ENCODE measurements at places on chromosomes 13 and 19.
A peak's percentile ranks its signal among the peaks of the same experiment; 100 is the strongest.

DNA sequence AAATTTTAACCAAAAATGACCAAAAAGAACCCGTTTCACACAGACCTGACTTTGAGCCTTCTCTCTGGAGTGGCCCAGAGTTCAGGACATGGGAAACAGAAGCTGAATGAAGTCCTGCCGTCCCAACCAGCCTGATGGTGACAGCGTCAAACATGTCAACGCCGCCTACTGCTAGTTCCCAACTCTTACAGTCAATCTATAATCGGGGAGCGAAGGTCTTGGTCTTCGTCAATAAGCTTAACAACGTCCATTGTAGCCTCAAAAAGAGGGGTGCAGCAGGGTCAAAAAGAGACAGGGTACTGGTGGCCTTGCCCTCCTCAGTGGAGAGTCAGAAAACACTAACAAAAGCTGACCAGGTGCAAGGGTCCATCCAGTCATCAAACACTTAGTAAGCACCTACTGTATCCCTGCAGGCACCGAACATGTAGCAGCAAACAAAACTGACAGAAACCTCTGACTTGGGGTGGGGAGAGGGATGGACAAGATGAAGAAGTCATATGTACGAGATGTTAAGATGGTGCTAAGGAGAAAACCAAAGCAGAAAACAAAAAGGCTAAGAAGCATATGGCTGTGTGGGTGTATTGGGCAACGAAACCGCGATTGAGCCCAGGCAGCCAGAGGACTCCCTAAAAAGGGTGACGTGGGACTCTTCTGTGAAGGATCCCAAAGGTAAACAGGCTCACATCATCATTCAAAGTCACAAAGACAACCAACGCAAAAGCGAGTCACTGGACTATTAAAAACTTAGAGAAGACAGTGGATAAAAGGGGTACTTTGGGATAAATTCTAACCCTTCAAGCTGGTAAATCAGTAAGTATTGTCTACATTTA, 12.0 kb downstream of the MLLT1 start:
- DNase-seq = no peak

DNA sequence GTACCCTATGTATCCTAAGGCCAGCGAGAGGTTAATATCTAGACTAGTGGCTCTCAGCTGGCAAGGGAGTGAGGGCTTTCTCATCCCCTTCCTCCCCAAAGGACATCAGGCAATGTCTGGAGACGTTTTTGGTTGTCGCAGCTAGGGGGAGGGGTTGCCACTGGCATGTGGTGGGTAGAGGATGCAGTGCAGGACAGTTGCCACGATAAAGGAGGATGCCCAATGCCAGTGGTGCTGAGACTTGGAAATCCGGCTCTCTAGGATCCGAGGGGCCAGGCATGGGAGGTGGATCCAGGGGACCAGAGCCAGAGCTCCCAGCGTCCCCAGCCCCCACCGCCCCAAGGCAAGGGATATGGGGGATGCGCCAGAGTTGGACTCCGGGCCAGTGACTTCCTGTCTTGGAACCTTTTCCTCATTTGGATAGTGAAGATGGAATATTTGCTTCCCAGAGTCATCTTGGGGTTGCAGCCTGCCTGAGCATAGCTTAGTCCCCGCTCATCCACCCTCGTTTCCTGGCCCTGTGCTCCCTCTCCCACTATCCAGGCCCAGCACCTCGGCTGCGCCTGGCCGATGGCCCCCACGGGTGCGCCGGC, 4.9 kb downstream of the SSC5D start:
- DNase-seq = no peak

- DNase-seq = no peak
These were observed 160.5 kb downstream of the TM9SF2 start for GRCh38 chr13:99661791-99662190.

- DNase-seq = no peak
These were observed 46.2 kb downstream of the ZNF557 start for GRCh38 chr19:7115721-7116120.

DNA sequence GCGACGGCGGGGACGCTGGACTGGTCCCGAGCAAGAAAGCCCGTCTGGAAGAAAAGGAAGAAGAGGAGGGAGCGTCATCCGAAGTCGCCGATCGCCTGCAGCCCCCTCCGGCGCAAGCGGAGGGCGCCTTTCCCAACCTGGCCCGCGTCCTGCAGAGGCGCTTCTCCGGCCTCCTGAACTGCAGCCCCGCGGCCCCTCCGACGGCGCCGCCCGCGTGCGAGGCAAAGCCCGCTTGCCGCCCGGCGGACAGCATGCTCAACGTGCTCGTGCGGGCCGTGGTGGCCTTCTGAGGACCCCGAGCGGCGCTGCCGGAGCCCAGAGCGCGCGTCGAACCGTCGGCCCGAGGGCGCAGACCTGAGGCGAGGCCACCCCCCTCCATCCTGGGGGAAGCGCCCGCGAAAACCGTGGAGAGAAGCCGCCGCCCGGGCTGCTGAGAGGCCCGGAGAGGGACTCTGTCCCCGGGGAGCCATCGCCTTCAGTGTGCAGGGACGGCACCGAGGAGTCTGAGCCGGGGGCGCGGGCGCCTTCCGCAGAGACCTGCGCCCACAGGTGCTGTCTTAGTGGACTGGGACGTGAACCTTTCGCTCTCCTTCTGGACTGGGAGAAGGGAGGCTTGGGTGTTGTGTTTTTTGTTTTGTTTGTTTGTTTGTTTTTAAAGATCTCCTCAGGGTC, 3.5 kb downstream of the IER2 start:
- DNase-seq = peak; percentile 35

GRCh38 chr19:45346449-45346848, 5.9 kb downstream of the KLC3 start:
- DNase-seq = no peak
